Caudate nucleus (tissue), 63 donors: ENCODE measurements at places on chromosomes 3 and 15.

DNA sequence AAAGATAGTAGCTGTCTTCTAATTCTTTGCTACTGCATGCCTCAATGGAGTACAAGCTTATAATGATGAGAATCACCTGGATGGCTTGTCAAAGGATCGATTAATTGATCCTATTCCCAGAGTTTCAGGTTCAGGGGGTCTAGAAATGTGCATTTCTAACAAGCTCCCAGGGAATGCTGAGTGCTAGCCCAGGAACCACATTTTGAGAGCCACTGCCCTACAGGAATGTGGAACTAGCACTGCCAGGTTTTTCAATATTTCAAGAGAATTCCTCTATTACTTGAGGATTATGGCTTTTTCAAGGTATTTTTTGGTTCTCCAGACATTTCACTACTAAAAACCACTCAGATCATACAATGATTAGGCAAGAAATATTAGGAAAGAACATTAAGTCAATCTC, 52.7 kb downstream of the RARB start:
- no peak for DNase-seq

DNA sequence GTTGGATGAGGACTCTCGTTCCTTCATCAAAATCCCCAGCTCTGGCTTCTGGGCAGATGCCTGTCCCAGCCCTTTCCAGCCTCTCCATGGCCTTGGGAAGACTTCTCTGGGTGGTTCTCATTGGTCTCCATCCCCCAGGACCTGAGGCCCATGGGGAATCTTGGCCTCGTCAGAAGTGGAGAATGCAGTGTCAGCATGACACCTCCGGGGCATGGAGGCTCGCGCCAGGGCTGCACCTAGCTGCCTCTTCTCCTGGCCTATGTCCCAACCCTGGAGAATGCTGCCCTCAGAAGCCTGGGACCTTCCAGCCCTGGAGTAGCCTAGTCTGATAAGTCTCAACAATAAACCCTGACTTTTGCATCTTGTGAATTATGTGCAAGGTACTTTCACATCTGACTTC, 3.0 kb downstream of the KBTBD13 start:
- DNase-seq, result no peak

- no peak for DNase-seq
Measured at GRCh38 chr3:16864610-16865313, 20.0 kb upstream of the PLCL2 start.

GRCh38 chr3:54604495-54604894, 323.4 kb downstream of the LRTM1 start:
- DNase-seq, result no peak

DNA sequence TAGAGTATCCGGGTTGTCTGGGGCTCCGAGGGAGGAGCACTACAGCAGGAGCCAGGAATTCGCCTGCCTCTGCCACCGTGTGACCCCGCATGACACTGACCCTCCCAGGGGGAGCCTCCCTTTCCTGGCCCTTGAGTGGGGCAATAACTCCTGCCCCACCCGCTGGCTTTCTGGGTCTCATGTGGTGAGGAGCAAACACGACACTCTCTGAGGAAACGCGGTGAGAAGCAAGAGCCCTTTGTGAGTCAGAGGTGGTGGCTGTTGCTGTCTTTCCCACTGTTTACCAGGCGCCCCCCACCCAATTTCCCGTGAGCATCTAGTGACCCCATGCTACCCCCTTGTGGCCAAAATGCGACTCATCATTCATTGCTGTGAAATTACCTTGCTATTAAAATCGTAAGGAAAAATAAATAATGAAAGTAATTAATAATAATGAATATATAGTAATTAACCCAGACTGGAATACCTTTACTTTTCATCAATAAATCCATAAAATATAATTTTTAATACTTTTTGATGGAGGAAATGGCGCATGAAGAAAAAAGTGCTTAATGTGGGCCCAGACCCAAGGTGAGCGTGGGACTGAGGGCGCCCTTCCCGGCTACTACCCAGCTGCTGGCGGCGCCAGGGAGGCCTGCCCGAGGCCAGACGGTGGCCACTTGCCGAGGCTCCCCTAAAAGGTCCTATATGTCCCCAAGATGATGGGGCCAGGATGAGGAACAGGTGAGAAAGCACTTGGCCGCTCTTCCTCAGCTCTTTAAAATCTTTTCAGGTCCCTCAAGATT, 29.3 kb downstream of the CCNL1 start:
- DNase-seq, result peak; percentile 63

DNA sequence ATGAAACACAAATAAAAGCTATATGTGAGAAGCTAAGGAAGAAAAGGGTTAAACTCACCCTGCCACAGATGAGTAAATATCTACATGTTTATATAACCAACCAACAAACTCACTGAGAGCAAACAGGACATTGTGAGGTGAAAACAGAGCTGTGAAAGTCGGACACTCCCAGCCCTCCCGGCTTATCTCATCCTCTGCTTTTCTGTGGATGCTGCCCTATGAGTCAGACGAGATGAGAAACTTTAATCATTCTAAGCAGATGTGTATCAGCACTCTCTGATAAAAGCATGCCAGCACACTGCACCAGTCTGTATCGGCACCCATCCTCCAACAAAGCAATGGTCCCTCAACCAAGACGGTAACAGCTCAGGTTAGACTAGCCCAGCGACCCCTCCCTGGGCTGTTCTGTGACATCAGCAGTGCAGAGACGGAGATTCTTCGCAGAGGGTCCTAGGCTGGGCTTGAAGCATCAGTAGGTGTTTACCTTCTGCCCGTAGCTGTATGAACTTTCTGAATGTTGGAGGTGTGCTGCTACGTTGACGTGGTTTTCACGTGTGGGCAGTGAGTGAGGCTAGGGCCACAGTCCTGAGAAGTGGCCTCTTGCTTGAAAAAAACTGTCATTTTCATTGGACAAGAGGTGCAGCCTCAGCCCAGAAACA, 119.8 kb upstream of the ALDH1A3 start:
- DNase-seq, result no peak

- DNase-seq, result no peak
Measured at GRCh38 chr3:101122681-101123080, 129.5 kb upstream of the ABI3BP start.

- peak; percentile 91 for DNase-seq
Measured at GRCh38 chr3:177359593-177360357, 162.5 kb upstream of the TBL1XR1 start.

- no peak for DNase-seq
Measured at GRCh38 chr3:129599607-129600006, 6.9 kb downstream of the PLXND1 start.

GRCh38 chr3:54146506-54147239, 24.3 kb downstream of the CACNA2D3 start:
- DNase-seq, result no peak

DNA sequence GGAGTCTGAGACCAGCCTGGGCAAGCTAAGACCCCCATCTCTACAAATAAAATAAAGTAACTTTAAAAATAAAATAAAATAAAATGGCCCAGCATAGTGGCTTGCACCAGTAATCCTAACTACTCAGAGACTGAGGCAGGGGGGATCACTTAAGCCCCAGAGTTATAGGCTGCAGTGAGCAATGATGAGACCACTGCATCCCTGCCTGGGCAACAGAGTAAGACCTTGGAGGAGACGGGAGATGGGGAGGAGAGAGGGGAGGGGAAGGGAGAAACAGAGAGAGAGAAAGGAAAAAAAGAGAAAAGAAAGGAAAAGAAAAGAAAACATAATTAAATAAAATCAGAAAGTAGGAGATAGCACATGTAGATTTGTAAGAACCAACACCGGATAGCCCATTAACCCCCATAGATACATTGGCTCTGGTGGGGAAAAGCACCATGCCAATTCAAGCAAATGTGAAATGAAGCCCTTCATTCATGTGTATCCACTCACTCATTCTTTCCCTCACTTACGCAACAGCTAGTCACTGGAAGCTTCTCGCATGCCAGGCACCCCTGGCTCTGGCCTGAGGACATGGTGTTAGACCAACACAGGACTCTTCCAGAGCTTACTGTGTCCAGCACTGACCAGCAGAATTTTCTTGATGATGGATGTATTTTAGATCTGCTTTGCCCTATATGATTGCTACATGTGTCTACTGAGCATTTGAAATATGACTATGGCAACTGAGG, 183.2 kb downstream of the MAGI1 start:
- no peak for DNase-seq

GRCh38 chr3:194951931-194952582, 266.4 kb downstream of the FAM43A start:
- DNase-seq, result no peak

DNA sequence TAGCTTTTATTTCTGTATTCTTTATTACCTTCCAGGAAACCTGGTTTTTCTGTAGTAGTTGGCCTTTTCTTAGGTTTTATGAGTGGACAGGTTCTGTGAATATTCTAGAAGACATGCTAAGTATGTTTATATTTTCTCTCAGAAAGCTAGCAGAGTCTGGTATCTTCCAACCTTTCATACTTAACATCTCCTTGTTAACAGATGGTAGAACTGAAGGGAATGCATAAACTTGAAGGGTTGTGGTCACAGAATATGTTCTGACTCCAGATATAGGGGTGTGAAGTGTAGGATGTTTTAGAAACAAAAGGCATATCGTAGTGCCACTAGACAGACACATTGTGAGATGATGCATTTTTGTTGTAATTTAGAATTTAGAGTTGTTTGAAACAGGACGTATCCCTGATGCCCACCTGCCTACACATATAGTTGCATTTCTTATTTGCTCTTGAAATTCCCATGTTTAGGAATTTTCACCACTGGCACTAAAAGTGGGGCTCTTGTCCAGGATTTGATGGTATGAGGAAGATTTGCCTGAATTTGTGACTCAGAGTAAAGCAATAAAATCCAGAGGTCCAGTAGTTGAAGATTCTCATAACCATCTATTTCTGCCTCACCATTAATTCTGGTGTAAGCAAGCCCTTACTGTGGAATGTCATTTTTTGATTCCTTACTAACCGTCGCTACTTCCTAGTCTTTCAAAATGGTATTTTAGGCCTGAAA, 274.5 kb downstream of the FEZF2 start:
- DNase-seq, result no peak

- no peak for DNase-seq
Measured at GRCh38 chr3:64148955-64149653, 76.2 kb downstream of the PRICKLE2 start.

DNA sequence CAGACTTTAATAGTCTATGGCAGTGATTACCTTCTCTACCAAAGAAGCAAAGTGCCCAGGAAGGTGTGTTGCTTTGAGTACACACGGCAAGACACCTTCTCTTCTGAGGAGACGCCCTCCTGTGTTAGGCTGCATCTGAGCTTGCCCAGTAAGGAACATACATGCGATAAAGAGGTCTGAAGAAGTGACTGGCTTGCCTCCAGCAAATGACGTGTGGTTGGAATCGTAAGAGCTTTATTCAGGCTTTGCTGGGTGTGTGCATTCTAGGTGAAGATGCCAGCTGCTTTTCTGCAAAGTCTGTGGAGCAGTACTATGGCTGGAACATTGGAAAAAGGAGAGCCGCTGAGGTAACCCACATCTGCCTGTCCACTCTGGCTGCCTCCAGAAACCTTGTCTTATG, 22.4 kb downstream of the MAP6D1 start:
- no peak for DNase-seq

DNA sequence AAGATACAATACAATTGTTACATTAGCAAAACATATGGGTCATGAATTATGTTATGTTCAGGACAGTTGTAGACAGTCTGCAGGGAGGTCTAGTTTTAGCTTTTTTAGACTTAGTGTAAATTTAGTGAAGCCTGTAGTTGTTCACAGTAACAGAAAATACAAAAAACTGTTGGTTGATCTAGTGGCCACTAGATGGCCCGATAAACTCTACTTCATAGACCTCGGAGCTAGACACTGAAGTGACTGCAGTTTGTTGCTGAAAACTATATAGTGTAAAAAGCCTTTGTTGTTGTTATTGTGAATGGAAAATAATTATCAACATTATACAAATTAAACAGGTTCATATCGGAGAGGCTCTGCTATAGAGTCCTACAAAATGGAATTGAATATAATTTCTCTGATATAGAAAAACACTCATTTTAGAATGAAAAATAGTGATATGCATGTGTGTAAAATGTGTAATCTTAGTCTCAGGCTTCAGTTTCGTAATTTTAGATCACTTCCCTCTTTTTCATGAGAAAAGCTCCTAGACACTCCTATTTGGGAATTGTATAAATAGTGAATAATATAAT, 18.3 kb downstream of the MAGEL2 start:
- DNase-seq, result no peak

DNA sequence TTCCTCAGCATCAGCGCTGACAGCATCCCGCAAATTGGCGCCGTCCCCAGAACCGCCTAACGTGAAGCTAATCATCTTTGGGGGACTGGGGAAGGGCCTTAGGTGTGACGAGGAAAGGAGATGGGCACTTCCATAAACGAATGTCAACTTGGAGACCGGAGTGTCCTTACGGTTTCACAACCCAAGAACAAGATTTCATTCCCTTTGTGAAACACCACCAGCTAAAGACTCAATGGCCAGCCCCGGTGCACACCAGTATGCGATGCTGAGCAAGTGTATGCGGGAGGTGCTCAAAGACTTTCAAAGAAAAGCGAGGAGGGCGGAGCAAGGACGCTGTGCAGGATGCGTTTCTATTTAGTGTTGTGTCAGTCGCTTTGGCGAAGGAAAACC, 759 bp upstream of the TTBK2 start:
- DNase-seq, result no peak

DNA sequence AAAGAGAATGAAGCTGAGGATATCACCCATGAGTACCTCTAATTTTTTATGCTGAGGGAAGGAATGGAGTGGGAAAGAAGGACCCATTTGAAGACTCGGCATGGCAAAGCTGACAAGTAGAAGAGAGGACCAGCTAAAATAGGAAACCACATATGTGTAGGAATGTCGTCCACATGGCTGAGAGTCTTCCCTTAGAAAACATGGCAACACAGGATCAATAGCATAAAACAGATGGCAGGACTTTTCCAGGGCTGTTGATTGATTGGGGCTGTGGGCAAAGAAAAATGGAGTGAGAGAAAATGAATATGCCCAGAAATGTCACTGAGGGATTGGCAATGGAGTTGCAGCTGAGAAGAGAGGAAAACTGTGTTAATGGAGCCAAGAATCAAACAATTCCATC, 76.2 kb upstream of the PRICKLE2 start:
- DNase-seq, result no peak

- DNase-seq, result no peak
Measured at GRCh38 chr3:121988146-121988545, 33.9 kb downstream of the ILDR1 start.

DNA sequence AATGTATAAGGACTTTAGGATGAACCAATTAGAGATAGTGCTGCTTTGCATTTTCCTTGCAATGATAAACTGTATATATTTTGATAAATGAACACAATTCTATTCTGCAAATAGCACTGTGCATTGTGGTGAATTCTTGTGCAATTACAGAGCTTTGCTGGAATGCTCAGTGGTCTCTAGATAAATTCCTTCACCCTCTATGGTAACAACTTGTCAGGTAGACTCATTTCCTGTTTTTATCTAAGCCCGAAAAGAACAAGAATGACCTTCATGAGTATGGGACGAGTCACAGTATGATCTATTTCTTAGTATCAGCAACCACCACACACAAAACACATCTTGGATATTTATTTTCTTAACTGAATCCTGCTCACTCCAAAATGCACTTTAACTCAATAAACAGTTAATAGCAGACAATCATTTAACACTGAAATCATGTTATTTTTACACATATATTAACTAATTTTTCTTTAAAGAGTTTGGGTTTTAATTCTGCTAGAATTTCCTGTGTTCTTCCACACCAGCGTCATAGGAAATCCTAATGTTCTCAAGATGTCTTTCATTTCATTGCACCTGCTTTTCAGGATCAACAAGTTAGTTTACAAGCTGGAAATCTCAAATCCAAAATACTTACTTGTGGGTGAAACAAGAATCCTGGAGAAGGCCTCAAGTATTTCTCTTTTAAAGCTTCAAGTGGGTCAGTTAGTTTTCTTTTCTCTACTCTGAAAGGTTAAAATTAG, 551.2 kb downstream of the MECOM start:
- no peak for DNase-seq
